Activated naive CD4-positive, alpha-beta T cell treated with anti-CD3 and anti-CD28 coated beads for 36 hours (primary cell): ENCODE measurements at places on chromosomes 16 and 17.

DNA sequence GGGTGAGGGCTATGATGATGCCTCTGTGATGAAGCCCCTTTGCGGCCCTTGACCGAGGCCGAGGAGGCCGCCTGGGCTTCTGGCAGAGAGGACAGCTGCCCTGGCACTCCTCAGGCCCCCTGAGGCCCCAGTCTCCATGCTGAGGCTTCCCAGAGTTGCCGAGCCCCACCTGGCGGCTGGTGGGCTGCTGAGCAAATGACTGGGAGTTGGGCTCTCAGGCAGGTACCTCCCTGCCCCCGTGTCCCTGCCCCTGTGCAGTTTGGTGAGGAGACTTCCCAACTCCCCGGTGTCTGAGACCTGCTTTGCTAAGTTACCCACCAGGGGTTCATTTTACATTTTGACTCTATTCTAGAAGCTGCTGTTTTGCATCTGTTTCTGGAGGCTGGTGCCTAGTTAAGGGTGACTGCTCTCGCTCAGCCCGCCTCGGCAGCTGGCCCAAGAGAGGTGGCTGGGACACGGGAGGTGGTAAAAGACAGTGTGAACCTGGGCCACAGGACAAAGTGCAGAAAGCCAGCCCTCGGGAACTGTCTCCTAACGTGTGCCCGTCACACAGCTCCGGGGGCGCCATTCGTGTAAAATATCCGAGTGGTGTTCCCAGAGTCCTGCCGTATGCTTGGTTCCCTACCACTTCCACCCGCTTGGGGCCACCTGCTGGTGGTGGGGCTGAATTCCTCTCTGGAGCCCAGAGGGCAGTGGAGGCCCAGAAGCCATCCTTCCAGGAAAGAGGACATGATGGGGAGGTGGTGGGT, 134.5 kb downstream of the RAB11FIP4 start:
- DNase-seq = no peak

GRCh38 chr16:72241930-72242329, 70.0 kb upstream of the PMFBP1 start:
- no peak for DNase-seq

GRCh38 chr16:85048921-85049562, 21.4 kb downstream of the KIAA0513 start:
- no peak for DNase-seq

DNA sequence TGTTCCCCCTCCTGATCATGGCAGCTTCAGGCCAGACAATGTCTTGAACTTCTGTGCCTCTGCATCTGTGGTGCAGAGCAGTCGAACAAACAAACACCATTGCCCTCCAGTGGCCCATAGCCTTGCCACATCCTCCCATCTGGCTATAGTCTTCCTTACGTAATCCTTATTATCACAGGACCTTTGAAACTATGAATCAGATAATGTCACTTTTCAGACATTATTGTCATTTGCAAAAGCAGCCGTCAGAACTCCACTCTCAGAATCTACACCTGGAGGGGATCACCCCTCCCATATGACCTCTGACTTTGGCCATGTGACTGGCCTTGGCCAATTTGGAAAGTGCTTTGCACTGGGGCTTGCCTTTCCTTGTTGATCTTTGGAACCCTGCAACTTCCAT, 387.3 kb downstream of the MAF start:
- no peak for DNase-seq

- no peak for DNase-seq
Observed at GRCh38 chr16:71524566-71525553, 1.4 kb upstream of the CHST4 start.
